ENCODE measurements at places on chromosomes 3 and 15. TPM values are rescaled to one million over a fixed set of nuclear protein-coding genes. Genes with fewer than 3 reads are reported as not detected.

AMOTL2 gene
- total RNA-seq, result 54.0 TPM

SPTBN5 gene
- total RNA-seq, result 0.96 TPM

CFAP91 gene
- total RNA-seq, result 0.96 TPM

GRCh38 chr15:70964058-70964457, 71.4 kb downstream of the LRRC49 start:
- H3K36me3 ChIP-seq, result no peaks in the 10 kb centered on the region
- H3K4me3 ChIP-seq, result no peak overlapping the region
- no peaks in the 10 kb centered on the region for H3K27me3 ChIP-seq

GRCh38 chr3:121710347-121710746, 39.2 kb downstream of the GOLGB1 start:
- H3K4me3 ChIP-seq, result no peak overlapping the region
- no peaks in the 10 kb centered on the region for H3K4me1 ChIP-seq
- H3K27me3 ChIP-seq, result no peaks in the 10 kb centered on the region
- peaks cover 3% of the 10 kb centered on the region for H3K36me3 ChIP-seq
- no peak for DNase-seq

DNA sequence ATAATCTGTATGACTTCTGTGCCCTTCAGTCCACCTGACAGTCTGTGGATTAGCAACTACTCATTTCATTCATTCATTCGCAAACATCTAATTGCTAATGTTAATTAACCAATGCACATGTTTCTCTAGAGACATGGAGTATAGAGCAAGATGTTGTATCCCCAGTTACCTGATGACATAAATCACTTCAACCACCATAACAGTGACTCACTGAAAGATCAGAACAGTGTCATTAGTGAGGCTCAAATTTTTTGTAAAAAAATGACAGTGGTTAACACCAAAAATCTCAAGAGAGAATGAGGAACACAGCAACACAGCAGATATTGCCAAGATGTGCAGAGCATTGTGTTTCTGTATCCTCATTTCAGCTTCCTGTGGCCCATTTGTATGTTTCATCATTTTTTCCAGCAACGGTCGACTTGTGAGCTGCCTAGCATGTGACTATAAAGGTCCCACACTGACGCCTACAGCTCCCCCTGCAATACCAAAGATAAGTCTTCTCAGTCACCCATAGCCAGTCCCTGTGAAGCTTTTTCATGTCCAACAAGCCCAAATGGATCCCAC, 3.7 kb upstream of the PLD1 start:
- H3K27ac ChIP-seq, result no peak overlapping the region
- no peak for DNase-seq
- no peaks in the 10 kb centered on the region for H3K36me3 ChIP-seq
- H3K4me1 ChIP-seq, result peaks cover 5% of the 10 kb centered on the region
- no peak overlapping the region for H3K4me3 ChIP-seq
- no peaks in the 10 kb centered on the region for H3K27me3 ChIP-seq

GRCh38 chr15:33618350-33618749, 307.6 kb downstream of the RYR3 start:
- H3K27me3 ChIP-seq, result peaks cover 57% of the 10 kb centered on the region
- no peak for DNase-seq
- H3K36me3 ChIP-seq, result no peaks in the 10 kb centered on the region
- H3K4me3 ChIP-seq, result no peak overlapping the region
- no peaks in the 10 kb centered on the region for H3K4me1 ChIP-seq
- no peak overlapping the region for H3K27ac ChIP-seq

- H3K27me3 ChIP-seq, result peaks cover 11% of the 10 kb centered on the region
- H3K36me3 ChIP-seq, result no peaks in the 10 kb centered on the region
- H3K27ac ChIP-seq, result no peak overlapping the region
- DNase-seq, result peak; percentile 40
Measured at GRCh38 chr15:80234883-80235282, 17.1 kb downstream of the CTXND1 start.

DNA sequence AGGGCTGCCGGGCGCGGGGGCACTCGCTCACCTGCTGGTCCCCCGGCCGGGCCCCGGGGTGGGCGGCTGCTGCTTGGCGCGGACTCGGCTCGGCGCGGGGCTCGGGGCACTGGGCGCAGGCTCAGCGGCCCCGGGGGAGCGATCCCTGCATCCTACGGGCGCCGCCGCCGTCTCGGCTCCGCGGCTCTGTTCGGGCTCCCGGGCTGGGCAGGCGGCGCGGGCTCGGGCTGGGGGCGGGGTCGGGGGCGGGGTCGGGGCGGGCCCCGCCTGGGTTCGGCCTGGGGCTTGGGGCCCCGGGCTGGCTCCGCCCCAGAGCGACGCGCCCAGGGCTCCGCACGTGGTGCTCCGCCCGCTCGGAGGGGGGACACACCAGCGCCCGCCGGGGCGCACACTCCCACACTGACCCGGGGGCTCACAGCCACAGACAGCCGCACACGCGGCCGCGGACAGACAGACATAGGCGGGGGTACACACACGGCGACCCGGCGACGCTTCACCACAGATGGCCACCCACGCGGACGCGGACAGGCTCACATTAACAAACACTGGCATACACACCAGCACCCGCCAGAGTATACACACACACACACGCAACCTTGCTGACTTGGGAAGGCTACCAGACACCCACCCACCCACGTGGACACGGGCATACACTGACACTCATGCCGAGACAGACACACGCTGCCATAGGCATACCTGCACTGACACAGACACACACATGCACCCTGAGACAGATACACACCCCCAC, at the start of gene SCN5A:
SCN5A (minus strand) TSS at position 188 of the 748 bp plus-strand sequence. CDS start 16,380 bp downstream, outside the sequence.
- H3K36me3 ChIP-seq, result no peaks in the 10 kb centered on the region
- no peaks in the 10 kb centered on the region for H3K27me3 ChIP-seq
- peaks cover 11% of the 10 kb centered on the region for H3K4me1 ChIP-seq
- peak within 1 kb of the TSS; percentile 67 for H3K4me3 ChIP-seq
- H3K27ac ChIP-seq, result peak within 1 kb of the TSS; percentile 48
- DNase-seq, result no peak

DNA sequence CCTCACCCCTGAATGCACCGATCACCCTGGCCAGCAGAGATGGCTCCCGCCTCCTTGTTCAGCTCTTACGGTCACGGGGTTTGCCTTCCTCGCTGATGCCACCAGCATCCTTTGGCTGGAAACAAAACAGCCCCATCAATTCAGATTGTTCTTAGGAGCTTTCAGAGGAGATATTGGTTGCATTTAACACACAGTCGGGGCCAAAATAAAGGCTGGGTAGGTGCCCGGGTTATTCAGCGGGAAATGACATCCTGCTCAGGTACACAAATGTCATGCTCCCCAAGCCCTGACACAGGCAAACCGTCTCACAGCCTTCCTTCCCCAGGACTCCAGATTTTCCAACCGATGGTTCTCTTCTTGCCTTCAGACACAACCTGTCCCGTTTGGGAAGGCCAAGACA, 62.4 kb upstream of the MEF2A start:
- no peaks in the 10 kb centered on the region for H3K36me3 ChIP-seq
- no peak overlapping the region for H3K4me3 ChIP-seq
- no peak overlapping the region for H3K27ac ChIP-seq
- no peaks in the 10 kb centered on the region for H3K27me3 ChIP-seq
- DNase-seq, result no peak
- H3K4me1 ChIP-seq, result peaks cover 9% of the 10 kb centered on the region

- H3K36me3 ChIP-seq, result no peaks in the 10 kb centered on the region
- no peak overlapping the region for H3K27ac ChIP-seq
- peaks cover 6% of the 10 kb centered on the region for H3K4me1 ChIP-seq
Measured at GRCh38 chr15:80549654-80550053, 145.5 kb upstream of the ABHD17C start.

- H3K4me3 ChIP-seq, result no peak overlapping the region
- H3K4me1 ChIP-seq, result no peaks in the 10 kb centered on the region
- DNase-seq, result no peak
- H3K27ac ChIP-seq, result no peak overlapping the region
Measured at GRCh38 chr3:73207946-73208440, 146.5 kb downstream of the EBLN2 start.

- DNase-seq, result no peak
- no peak overlapping the region for H3K4me3 ChIP-seq
- H3K36me3 ChIP-seq, result no peaks in the 10 kb centered on the region
- no peaks in the 10 kb centered on the region for H3K4me1 ChIP-seq
- no peak overlapping the region for H3K27ac ChIP-seq
Measured at GRCh38 chr15:80384432-80384831, 19.8 kb upstream of the ARNT2 start.

- no peaks in the 10 kb centered on the region for H3K4me1 ChIP-seq
- H3K27me3 ChIP-seq, result no peaks in the 10 kb centered on the region
- DNase-seq, result no peak
- H3K4me3 ChIP-seq, result no peak overlapping the region
- H3K27ac ChIP-seq, result no peak overlapping the region
Measured at GRCh38 chr3:164852866-164853265, 225.4 kb downstream of the SI start.

GRCh38 chr3:11691767-11692531, 48.2 kb upstream of the VGLL4 start:
- no peak overlapping the region for H3K4me3 ChIP-seq
- H3K27ac ChIP-seq, result no peak overlapping the region
- no peaks in the 10 kb centered on the region for H3K4me1 ChIP-seq
- H3K27me3 ChIP-seq, result no peaks in the 10 kb centered on the region
- H3K36me3 ChIP-seq, result no peaks in the 10 kb centered on the region
- DNase-seq, result no peak

DNA sequence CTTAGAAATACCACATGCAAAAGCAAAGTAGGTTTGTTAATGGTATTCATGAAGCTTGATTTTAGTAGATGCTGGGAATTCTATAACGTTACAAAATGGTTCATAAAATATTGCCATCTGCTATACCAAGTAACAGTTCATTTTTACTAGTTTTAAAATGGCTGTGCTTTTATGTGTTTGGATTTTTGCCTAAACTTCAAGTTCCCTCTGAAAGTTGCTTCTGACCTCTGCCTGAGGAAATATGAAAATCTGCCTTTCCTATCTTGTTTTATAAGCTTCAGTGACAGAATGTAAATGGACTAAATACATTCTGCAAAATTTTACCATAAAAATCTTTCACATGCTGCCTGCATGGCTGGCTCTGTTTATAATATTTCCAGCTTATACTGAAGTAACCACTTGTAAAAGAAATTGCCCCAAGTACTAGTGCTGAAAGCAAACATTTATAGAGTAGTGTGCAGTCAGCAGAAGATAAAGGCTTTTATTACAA, 560.7 kb upstream of the ROBO2 start:
- no peaks in the 10 kb centered on the region for H3K36me3 ChIP-seq
- no peaks in the 10 kb centered on the region for H3K4me1 ChIP-seq
- no peak overlapping the region for H3K27ac ChIP-seq
- no peaks in the 10 kb centered on the region for H3K27me3 ChIP-seq
- DNase-seq, result no peak

- H3K4me1 ChIP-seq, result peaks cover 36% of the 10 kb centered on the region
- H3K27me3 ChIP-seq, result no peaks in the 10 kb centered on the region
Measured at GRCh38 chr15:100114100-100114499, 227.7 kb downstream of the ADAMTS17 start.

DNA sequence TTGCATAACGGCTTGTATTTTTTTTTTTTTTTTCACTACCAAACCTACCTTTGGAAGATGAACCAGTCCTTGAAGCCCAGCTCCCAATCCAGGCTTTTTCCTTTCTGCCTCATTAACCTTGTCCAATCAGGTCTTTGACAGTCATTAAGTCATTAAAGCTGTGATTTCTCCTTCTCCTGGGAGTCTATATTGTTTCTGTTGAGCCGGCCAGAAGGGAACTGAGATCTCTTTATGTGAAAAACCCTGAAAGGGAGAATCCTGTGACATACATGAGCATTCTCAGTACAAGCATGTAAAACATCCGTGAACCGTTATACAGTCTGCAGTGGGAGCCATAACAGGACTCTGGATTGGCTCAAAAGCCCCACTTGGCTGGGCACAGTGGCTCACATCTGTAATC, 40.0 kb downstream of the ZNF589 start:
- no peak for DNase-seq
- H3K4me3 ChIP-seq, result no peak overlapping the region
- H3K27ac ChIP-seq, result no peak overlapping the region
- no peaks in the 10 kb centered on the region for H3K4me1 ChIP-seq
